Islet precursor cell (in vitro differentiated cells): ENCODE measurements at places on chromosomes 6 and 20.

DNA sequence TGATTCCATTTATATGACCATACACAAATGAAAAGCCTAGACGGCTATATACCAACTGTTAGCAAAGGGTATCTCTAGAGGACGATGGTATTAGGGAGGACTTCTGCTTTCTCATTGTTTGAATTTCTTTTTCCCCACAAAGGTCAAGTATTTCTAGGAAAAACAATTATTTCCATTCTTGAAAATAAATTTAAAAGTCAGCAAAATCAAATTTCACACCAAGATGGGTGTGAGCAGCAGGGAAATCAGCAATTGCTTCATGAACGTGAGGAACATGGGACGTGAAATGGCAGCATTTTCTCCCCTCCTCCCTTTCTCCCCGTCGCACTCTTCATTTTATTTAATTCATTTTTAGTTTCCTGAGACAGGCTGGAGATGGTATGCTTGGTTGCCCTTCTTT lies 5.2 kb upstream of the ZFAND3 start:
- no peak for DNase-seq

- DNase-seq, result no peak
These were observed 88.2 kb downstream of the HIVEP2 start for GRCh38 chr6:142856624-142857232.

DNA sequence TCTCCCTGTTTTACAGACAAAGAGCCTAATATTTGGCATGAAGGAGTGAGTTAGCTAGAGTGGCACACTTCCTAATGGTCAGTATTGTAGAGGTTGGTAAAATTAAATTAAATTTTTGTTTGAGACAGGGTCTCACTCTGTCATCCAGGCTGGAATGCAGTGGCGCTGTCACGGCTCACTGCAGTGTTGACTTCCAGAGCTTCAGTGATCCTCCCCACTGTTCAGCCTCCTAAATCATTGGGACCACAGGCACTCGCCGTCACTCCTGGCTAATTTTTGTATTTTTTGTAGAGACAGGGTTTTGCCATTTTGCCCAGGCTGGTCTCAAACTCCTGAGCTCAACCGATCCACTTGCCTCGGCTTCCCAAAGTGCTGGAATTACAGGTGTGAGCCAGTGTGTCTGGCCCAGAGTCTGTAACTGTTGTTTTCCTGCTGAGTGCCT lies 70.9 kb downstream of the SCAND1 start:
- DNase-seq, result no peak

- no peak for DNase-seq
These were observed 14.8 kb downstream of the SRSF3 start for GRCh38 chr6:36608788-36609563.

DNA sequence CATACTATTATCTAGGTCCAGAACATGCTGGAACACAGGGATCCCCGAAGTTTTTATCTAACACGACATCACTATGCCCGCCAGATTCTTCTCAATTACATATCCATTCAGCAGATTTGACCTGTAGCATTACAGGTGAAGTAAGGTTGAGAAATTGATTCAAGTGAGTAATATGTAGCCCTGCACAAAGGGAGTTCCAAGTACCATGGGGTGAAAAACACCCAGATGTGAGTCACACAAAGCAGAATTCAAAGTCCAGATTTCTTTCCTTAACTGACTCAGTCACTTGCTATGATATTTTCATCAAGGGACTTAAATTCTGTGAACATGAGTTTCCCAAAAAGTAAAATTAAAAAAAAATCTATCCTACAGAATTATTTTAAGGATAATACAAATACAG lies 655.4 kb upstream of the PTCHD4 start:
- no peak for DNase-seq

DNA sequence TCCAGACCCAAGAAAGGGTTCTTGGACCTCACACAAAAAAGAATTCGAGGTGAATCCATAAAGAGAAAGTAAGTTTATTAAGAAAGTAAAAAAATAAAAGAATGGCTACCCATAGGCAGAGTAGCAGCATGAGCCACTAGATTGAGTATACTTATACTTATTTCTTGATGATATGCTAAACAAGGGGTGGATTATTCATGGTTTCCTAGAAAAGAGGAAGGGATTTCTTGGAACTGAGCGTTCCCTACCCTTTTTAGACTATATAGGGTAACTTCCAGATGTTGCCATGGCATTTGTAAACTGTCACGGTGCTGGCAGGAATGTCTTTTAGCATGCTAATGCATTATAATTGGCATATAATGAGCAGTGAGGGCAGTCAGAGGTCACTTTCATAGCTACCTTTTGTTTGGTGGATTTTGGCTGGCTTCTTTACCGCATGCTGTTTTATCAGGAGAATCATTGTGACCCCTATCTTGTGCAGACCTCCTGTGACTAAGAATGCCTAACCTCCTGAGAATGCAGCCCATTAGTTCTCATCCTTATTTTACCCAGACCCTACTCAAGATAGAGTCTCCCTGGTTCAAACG lies 44.3 kb downstream of the TENT5A start:
- DNase-seq, result peak; percentile 62

- no peak for DNase-seq
These were observed 38.2 kb upstream of the AFDN start for GRCh38 chr6:167788563-167788903.

- no peak for DNase-seq
These were observed 44.8 kb downstream of the STK4 start for GRCh38 chr20:45011108-45011526.

DNA sequence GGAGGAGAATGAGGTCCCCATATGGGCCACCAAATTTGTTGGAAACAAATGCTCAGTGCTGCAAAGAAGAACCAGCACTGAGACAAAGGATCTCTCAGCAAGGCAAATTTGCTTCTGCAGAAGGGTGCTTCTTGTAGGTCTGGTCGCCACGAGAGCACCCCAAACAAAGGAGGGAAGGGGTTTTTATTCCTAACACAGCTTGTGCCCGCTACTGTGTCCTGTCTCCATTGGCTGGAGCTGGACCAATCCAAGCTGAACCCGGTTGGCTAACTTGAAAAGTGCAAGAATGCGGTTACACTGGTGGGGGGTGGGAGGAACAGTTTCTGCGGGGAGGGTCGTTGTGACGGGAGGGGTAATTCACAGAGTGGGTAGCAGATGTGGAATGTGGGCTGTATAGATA lies 54.1 kb upstream of the TULP1 start:
- peak; percentile 89 for DNase-seq

DNA sequence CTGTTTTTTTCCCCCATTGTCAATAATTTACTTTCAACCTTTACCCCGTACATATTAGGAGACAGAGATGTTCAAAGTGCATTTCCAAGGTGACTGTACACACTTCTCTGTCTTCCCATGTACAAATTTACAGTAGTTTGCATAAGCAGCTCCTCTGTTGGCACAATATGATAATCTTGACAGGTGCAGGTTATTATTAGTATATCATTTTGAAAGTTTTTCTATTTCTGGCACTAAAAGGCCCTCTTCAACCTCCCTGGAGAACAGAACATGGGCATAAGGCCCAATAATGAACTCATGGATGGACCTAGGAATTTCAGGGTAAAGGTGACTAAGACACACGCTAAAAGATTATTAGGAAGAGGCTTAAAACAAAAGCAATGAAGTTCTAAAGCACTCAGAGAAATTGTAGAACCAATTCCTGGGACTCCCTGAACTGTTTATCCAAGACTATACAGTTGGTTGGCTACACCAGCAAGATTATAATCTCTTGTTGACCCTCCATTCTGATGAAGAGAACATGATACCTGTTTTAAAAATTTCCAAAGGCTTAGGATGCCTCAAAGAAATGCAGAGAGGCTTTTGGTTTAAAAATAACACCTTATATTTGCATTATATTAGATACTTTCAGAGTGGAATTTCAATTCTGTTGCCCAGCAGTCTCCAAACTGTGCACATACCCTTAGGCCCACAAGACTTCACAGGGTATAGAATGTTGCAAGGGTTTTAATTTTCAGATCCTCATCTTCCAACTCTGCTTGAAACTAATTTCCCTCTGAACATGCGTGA lies 1.1 kb downstream of the AIG1 start:
- no peak for DNase-seq

- peak; percentile 46 for DNase-seq
These were observed 13.5 kb downstream of the DLGAP4 start for GRCh38 chr20:36319356-36320260.

GRCh38 chr20:53867741-53868351 lies 202.5 kb downstream of the BCAS1 start:
- DNase-seq, result no peak

- DNase-seq, result no peak
These were observed 1.9 kb downstream of the SIRPB2 start for GRCh38 chr20:1489325-1489724.

GRCh38 chr20:8834851-8835250 lies 234.0 kb upstream of the PLCB4 start:
- DNase-seq, result no peak
